ENCODE measurements at places on chromosomes 2 and 18.

GRCh38 chr2:157359628-157360027, 34.0 kb upstream of the ERMN start:
- no peak for DNase-seq

DNA sequence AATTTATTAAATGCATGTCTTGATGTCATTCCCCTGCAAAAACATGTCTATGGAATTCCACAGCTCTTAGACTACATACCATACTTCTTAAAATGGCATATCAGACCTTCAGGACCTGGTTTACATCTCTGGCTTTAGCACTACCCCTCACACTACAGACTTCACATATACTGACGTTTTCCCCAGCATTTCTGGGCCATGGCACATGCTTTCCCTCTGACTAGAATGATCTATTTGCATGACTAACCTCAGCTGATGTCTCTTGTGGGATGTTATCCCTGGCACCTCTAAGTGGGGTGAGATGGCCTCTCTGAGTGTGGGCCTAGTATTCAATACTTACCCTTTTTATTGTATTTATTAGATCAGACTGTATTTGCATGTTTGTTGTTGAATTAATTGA, 381.6 kb downstream of the ERBB4 start:
- DNase-seq: no peak

GRCh38 chr2:177721818-177722567, 329.4 kb downstream of the AGPS start:
- DNase-seq: no peak

DNA sequence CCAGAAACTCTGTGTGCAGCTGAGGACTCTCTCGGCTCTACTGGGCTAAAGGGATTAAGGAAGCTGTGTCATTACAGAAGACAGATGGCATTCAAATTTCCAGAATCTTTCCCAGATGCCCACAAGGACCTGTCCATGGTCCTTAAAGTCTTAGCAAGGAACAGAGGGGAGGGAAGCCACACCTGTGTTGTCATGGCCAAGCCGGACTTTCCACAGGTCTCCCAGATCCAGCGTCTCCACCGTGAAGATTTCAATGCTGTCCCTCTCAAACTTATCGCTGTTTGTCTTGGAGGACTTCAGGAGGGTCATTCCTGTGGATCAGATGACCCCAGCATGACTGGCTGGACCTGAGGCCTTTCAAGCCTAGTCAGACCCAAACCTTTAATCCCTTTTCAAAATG, 114.5 kb downstream of the LOXHD1 start:
- no peak for DNase-seq

GRCh38 chr2:166550923-166551322, 56.9 kb upstream of the SCN7A start:
- DNase-seq: no peak

DNA sequence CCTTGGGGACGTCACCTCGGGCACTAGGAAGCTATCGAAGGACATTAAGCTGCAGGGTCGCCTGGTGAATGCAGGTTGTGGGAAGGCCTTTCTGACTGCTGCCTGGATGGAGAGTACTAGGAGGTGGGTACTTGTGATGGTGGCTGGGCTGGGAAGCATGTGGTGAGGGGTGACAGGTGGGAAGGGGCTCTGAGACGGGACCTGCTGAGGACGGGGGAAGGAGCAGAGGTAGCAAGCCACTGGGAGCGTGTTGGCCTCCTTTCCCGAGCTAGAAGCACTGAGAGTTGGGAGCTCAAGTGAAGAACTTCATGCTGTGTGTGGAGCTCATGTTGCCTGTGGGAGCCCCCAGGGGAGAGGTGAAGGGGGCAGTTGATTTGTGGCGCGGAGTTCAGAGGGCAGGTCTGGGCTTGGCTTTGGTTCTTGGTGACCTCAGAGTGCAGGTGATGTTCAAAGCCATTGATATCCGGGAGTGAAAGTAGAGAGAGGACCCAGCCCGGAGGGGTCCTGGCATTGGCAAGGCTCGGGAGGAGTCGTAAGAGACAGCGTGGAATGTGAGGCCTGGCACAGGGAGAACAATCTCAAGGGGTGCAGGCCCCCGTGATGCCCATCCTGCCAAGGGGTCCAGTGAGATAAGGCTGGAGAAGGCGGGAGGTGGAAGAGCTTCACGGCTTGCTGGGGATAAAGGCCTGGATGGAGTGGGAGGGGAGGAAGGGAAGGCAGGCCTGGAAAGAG, 13.2 kb downstream of the MROH2A start:
- no peak for DNase-seq

- no peak for DNase-seq
Measured at GRCh38 chr2:187224989-187225388, 223.1 kb downstream of the CALCRL start.

- no peak for DNase-seq
Measured at GRCh38 chr2:10326707-10327594, 24.2 kb downstream of the HPCAL1 start.

DNA sequence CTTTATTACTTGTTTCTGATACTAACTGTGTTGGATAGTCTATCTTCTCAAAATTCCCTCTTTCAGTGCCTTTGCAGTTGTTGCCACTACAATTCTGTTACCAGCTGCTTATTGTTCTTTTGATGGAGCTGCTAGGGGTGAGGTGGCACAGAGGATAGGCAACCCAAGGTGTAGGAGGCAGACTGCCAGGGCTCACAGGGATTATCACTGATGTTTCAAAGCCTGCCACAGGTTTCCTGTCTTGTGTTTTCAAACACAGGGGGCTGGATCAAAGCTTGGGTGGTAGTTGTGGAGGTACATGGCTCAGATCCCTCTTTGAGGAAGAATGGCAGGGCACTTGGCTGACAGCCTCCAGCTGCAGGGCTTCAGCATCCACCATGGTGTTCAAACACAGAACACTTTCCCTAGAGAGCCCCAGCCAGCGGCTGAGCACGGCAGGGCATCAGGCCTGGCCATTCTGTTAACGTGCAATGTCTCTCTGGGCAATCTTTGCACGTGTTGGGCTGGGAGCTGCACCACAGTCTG, 87.1 kb downstream of the POLE4 start:
- DNase-seq: no peak

GRCh38 chr2:42784204-42784880, 8.0 kb downstream of the HAAO start:
- DNase-seq: no peak

DNA sequence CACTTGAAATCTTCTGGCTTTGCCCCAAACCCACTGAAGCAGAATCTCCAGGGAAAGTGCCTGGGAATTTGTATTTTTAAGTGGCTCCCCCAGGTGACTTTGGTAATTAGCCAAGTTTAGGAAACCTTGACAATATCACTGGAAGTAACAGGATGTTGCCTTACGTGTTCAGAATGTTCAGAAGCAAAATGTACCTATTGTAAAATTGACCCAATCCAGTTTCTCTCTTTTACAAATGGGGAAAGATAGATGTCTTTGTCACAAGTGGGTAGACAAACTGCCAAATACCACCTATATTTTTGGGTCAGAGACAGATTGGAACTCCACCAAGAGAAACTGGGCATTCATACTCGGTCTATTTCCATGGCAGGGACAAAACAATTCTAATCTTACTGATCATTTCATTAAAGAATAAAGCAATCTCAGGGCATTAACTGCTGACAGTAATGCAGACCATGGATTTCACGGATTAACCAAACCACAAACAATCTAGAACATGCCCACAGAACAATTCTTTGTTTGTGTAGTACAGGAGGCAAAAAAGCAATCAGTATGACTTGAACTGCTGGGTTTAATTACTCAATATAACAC, 255.8 kb downstream of the ERBB4 start:
- DNase-seq: no peak

DNA sequence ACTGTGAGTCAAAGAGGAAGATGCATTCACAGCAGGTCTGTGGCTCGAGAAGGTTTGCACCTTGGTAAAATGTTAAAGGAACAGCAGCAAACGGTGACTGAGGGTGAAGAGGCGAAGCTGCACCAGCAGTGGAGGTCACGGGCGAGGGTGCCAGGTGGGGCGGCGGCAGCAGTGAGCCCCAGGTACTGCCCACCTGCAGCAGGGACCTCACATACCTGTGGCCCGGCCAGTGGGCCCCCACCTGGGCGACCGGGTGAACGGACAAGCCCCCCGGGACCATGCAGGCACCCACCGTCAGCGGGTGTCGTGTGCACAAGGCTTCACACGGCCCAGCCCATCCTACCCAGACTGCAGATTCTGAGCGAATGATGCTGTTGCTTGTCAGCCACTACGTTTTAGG, 23.6 kb upstream of the KCNG2 start:
- DNase-seq: no peak

GRCh38 chr2:201929281-201930026, 104.2 kb upstream of the FZD7 start:
- DNase-seq: no peak

DNA sequence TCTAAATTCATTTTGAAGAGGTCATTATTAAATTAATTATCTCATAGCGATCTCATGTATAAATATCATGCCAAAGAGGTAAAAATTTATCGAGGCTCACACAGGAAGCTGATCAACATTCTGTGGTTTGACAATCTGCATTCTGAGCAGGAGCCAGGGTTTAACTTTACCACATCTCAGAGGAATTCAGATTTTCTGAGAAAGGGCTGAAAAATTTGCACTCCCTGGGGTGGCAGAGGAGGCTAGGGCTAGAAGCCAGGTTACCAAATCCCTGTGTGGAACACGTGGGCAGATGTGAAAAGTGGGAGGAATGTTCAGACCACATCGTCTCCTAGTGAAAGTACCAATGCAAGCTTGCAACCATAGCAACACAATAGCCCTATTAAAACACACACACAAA, 63.5 kb upstream of the CTLA4 start:
- DNase-seq: no peak

- no peak for DNase-seq
Measured at GRCh38 chr2:7098816-7099215, 181.6 kb downstream of the RNF144A start.

GRCh38 chr2:11805024-11805423, 58.6 kb downstream of the LPIN1 start:
- DNase-seq: no peak

- no peak for DNase-seq
Measured at GRCh38 chr2:205858881-205859441, 176.7 kb downstream of the NRP2 start.

DNA sequence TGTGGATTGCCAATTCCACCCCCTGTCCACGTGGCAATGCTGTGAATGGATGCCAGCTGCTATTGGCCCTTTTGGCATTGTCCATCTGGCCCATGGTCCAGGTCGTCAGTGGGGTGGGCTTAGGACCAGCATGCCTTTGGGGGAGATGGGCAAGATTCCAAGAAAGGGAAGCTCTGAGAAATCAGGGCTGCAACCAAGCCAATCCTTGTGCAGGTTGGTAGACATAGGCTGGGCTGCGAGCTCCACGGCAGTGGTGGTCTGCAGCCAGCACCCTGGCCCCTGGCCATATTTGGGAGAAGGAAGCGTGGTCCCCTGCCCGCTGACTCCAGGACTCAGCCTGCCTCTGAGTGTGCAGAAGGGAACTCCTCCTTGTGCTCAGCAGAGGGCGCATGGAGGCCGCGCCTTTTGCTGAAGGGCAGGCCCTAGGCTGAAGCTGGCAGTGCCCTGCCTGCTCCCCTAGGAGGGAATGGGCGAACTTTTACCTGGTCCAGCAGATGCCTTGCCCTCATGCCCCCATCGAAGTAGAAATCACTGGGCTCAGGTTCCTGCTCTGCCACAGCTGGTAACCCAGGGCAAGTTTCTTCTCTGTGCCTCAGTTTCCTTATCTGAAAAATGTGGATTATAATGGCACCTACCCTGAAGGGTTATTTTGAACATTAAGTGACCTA, 5.4 kb downstream of the SPR start:
- peak; percentile 69 for DNase-seq

- DNase-seq: no peak
Measured at GRCh38 chr18:50360611-50361010, 14.2 kb upstream of the SKA1 start.

GRCh38 chr2:112836695-112837117, at the start of gene IL1B:
IL1B (minus strand) TSS chr2:112836779; CDS start chr2:112836229, 550 bp downstream.
- no peak for DNase-seq

DNA sequence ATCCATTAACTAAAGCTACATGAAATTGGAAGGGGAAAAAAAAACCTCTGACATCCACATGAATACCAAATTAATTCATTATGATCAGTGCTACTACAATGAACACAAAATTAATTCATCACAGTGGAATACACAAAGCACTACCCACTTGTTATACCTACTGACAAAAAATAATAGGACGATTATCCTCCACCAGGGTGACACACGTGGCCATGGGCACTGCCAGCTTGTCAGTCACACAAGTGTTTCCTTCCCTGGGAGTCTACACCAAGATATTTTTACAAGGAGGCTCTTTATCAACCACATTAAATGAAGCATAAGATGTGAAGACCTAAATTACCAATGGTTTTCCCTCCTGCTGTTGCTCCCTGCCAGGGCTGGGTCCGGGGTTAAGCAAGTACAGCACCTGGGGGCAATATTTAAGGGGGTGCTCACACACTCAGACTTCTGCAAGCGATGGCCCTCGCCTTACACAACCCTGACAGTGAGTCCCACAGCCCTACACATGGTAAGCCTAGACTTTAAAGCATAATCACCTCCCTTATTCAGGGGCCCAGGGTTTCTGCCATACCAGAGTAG, 90.1 kb downstream of the TCF4 start:
- DNase-seq: no peak

DNA sequence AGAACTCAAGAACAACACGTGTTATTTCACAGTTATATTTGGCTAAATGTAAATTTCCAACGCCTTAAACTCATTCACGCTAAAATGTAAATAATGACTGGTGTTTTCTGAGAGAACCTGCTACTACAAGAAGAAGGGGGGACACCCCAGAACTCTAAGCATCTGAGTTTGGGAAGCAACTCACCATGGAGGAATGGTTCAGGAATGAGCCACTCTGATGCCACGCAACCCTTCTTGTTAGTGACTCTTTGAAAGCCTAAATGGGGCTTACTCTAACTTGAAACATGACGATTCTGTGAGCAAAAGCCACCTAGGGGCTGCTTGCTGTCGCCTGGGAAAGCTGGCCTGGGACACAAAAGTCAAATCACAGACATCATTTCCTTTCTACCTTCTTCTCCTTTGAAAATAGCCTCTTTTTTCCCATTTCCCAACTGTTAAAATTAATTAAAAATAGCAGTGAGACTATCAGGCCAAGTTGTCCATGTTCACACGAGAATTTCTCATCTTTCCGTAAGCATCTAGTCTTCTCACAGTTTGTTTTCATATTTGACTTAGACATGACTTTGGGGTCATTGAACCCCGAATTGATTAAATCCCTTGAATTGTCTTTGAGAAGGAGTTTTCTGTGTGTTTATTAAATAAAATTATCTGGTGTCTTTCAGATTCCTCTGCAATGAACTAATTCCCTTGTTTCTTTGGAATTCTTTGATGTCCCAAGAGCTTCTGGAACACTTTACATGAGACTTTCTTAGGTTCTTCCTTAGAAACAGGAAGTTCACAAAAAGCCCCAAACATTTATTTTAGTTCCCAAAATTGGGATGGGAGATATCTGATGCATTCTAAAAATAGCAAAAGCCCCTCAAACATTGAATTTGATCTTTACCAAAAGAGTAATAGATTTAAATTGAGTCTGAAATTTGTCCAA, 75.5 kb upstream of the CABLES1 start:
- DNase-seq: no peak

GRCh38 chr2:91442246-91442905, 2750.9 kb downstream of the RPIA start:
- DNase-seq: peak; percentile 42

- DNase-seq: no peak
Measured at GRCh38 chr2:196422361-196422760, 217.2 kb upstream of the CCDC150 start.

GRCh38 chr18:66993492-66993891, 389.6 kb upstream of the CDH19 start:
- DNase-seq: no peak

Data from activated naive CD8-positive, alpha-beta T cell treated with anti-CD3 and anti-CD28 coated beads, Interleukin-2, amount 10 ng/mL, durations not matched to agents 7 days and 5 days (primary cell).